ENCODE measurements at places on chromosomes 2 and 18.

- no peak for DNase-seq
Observed at GRCh38 chr18:54860941-54861340, 32.7 kb downstream of the RAB27B start.

DNA sequence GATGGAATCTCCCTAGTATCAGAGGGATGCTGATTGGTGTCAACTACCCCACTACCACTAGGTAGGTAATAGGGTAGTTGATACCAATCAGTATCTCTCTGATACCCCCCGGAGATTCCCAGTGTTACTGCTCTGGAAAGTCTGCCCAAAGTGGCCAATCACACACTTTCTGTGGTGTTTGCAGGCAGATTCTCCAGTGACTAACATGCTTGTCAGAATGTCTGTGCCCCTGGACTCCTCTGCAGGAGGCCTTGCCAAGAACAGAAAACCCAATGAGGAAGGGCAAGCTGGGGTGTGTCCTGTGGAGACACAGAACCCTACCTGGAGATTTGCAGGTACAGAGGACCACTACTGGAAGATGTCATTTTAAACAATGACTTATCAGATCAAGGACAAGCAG, 135.1 kb downstream of the RIT2 start:
- no peak for DNase-seq

DNA sequence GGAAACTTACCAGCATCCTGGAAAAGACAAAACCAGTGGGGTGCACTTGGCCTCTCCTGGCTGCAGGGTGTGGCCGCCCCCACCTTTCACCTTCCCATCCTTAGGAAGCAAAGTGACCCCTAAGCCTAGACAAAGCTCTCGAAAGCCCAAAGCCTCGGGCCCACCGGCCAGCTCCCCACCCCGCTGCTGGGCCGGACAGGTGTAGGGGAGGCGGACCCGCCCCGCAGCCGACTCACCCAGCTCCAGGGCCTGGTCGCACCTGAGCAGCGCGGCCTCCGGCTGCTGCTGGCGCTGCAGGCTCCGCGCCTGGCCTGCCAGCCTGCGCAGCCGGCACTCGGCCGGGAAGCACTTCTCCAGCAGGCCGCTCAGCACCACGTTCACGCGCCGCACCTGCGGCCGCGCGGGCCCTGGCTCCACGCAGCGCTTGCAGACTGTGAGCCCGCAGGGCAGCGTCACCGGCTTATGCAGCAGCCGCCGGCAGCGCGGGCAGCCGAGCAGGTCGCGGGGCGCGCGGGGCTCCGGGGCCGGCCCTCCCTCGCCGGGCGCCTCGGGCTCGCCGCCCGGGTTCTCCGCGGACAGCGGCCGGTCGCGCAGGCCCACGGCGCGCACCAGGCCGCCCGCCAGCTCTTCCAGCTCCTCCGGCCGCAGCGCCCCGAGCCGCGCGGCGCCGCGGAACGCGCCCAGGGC, 979 bp downstream of the LONRF2 start:
- no peak for DNase-seq

GRCh38 chr2:85712849-85713612, 18.9 kb downstream of the GNLY start:
- no peak for DNase-seq

DNA sequence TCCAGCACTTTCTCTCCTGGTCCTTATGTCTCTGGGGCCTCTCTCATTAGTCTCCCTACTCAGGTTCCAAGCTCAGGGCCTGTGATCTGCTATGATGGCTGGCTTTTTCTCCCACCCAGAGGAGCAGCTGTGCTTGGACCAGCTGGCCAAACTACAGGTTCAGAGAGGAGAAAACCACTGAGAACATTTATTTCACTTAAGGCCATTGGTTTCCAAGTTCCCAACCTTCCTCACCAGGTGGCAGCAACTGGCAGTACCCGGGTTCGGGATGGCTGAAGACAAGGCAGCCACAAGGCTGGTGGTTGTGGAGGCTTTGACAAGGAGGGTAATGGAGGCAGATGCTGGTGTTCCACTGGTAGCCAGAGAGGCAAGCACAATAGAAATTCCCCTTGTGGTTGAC, 29.9 kb upstream of the SELENOI start:
- DNase-seq = no peak

DNA sequence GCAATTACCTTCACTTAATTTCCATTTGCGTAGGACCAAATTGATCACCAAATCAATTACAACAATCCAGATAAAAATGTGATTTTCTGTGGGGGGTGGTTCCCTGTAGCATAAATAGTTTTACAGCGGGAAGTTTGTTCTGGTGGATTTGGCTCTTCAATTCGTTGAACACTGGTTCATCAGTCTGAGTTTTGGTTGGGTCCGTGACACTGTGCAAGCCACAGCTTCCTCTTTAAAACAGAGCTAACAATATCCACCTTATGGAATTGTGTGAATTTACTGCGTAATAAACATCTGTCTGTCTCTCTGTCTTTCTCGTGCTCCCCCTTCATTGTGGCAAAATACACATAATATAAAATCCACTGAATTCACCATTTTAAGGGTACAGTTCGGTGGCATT, 310.8 kb downstream of the TGIF1 start:
- DNase-seq = no peak

DNA sequence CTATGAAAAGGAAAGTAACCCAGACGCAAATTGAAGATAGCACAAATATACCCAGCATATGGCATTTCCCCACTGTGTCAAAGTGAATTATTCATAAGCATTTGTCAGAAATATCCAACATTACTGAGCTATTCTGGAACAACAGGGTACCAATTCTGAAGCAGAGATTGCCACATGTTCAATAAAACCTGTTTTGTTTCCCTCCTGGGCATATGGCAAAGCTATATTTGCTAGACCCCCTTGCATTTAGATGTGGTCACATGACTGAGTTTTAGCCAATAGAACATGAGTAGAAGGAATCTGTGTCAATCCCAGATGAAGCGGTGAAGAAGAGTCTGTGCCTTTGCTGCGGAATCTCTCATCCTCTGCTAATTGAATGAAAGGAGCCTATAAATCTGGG, 296.4 kb upstream of the DLGAP1 start:
- DNase-seq = no peak

GRCh38 chr18:9885170-9886004, at the start of gene TXNDC2:
TXNDC2 (plus strand) TSS chr18:9885973; CDS start chr18:9886681, 708 bp downstream.
- DNase-seq = no peak

DNA sequence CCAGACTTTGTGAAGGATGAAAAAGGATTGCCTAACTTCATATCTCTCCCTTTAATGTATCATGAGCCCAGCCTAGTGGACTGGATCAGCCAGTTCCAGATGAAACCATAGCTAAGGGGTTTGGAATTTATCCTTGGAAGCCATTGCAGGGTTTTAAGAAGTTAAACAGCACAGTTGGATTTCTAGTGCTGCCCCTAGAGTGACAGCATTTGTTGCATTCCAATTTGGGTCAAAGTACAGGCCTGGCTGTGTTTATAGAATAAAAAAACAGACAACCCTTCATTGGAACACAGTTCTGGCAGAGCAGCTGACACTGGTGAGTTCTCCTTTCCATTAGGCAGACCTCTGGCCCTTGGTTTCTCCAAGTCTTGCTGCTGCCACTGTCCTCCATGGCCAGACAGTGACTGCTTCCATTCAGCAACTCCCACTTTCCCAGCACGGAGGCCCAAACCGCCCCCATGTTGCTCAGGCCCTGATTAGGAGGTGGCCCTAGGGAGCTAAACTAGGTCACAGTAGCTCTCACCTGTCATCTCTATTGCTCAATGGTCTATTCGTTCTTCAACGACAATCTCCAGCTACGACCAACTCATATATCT, 8.0 kb downstream of the GPR39 start:
- DNase-seq = no peak

GRCh38 chr18:46387441-46388131, 269.4 kb downstream of the LOXHD1 start:
- DNase-seq = no peak

DNA sequence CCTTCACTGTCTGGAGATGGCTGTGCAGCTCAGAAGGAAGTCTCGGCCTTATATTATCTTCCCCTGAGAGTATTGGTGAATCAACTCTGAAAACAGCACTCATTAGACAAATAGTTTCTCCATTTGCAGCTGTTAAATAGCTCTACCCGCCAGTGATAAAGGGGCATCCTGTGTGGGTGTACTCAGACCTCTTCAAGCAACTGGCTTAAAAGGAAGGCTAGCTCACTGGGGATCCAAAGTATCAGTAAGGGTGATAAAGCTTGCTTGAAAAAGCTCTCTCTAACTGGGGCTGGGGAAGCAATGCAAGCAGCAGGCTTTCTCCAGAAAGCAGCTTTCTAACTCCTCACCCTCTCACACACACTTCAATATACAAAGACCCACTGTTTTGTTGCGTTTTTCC, 64.9 kb upstream of the PSMD14 start:
- DNase-seq = no peak

DNA sequence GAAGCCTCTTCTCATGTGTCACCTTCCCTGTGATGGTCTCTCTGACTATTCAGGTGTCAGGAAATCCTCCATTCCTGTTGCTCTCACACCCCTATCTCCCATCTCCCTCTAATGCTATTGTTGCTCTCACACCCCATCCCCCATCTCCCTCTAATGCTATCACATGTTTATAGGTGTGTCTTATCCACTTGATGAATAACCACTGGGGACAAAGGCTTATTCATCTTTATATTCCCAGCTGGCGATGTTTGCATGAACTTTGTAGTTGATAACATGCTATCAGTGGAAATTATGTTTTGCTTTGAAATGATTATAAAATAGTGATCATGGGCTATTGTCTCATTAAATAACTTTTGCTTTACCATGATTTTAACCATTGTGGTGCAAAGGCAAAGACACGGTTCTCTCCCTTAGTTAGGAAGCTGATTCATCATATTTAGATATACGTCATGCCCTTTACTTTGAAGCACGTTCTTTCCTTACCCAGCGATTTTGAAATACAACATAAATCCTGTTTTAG, 220.5 kb downstream of the PMAIP1 start:
- DNase-seq = no peak

DNA sequence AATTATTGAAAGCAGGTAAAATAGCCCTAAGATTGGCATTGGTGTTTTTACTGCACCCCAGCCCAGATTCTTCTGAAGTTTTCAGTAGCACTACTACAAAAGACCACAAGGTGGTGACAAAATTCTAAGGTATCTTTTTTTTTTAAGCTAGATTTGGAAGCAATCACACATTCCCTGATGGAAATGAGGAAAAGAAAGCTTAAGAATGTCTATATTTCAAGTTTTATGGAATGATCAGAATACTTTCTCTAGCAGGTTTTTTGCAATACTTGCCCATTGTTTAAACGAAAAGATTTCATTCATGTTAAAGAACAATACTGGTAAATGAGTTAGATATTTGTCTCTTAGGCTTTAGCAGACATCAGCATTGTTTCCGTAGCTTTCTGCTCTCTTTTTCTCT, 32.1 kb upstream of the ZNF638 start:
- DNase-seq = no peak

DNA sequence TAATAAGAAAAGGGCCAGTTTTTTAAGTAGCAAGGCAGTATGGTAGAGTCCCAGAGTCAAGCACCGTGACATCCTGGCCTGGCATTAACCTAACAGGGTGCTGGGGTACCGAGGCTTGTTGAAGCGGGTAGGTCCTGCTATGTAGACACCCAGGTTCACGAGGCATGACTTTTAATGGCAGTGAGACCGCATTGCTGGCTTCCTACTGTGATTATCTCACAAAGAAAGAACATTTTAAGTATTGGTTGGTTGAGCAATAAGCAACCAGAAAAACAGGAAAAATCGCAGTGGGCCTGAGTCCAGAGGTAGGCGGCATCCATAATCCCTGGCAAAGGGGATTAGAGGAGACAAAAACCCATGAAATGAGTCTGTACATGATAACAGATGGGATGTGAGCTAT, 927.9 kb upstream of the ACVR2A start:
- no peak for DNase-seq

DNA sequence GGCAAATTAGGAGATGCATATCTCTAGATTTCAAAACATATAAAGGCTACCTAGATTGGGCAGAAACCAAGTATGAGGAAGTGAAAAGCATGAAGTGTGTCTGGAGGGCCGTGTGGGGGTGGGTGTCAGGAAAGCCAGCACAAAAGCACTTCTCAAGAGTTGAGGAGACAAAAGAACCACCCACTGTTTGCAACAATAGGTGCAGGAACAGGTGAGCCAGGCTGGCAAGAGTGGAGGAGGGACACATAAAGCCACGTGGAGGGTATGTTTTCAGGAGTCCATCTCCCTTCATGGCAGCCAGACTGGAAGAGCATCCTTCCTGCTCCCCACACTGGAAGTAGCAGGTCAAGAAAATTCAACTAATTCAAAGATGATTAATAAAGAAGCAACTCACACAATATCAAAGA, 96.4 kb downstream of the CERS6 start:
- peak; percentile 5 for DNase-seq

- DNase-seq = no peak
Observed at GRCh38 chr18:39434223-39434920, 1868.8 kb upstream of the CELF4 start.

- DNase-seq = no peak
Observed at GRCh38 chr2:17579605-17580318, 39.3 kb downstream of the VSNL1 start.

GRCh38 chr18:11115276-11115675, 34.1 kb downstream of the PIEZO2 start:
- no peak for DNase-seq

GRCh38 chr2:229993236-229993635, 70.9 kb downstream of the FBXO36 start:
- DNase-seq = no peak

DNA sequence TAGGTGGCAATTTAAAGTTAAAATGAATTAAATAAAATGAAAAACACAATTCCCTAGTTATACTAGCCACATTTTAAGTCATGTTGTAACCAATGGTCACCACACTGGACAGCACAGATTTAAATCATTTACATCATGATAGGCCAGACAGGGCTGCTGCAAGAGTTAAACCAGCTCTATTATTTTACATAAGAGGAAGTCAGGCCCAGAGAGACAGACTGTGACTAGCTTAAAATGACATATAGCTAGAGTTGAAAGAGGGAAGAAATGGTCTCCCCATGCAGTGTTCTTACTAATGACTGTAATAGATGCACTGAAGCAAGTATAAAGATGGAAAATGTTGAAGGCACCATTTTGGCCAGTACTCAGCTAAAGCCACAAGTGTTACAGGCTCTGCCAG, 69.6 kb downstream of the SLC66A3 start:
- no peak for DNase-seq

- DNase-seq = no peak
Observed at GRCh38 chr18:49618742-49619681, 57.2 kb downstream of the LIPG start.

DNA sequence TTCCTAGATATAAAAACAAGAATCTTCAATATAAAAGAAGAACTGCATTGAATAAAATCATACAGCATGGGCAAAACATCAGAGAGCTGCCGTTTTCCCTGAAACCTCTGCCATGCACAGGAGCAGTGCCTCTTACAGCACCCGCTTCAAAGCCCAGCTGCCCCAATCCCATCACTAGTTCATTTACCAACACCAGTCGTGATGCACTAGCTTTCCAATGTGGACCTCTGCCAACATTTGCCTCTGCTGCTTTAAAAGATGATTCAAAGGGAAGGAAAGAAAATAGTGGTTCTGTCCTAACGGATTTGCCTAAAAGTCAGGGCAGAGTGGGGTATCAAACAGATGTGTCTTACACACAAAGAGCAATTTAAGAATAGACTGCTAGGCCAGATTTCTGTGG, 43.4 kb upstream of the AP1S3 start:
- no peak for DNase-seq

GRCh38 chr18:38174173-38174572, 608.6 kb upstream of the CELF4 start:
- no peak for DNase-seq

GRCh38 chr2:121182520-121182919, 102.5 kb downstream of the TFCP2L1 start:
- no peak for DNase-seq
